ENCODE measurements at places on chromosomes 5 and 9.

DNA sequence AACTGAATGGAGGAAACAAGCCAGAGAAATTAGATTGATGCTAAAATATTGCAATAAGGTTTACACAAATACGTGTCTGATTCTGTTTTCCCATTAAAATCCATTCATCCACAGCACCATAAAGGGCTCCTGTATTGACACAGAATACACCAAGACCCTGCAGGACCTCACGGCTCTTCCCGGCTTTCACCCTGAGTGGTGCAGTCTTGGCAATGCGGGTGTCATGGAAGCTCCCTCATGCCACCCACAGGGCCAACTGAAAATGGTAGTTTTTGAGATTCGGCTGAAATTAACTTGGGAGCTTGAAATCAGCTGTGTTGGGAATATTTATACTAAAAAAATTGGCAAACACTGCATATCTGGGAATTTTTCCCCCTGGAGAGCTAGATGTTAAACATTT is 17.3 kb upstream of the EXOC3 start:
- DNase-seq, result no peak

DNA sequence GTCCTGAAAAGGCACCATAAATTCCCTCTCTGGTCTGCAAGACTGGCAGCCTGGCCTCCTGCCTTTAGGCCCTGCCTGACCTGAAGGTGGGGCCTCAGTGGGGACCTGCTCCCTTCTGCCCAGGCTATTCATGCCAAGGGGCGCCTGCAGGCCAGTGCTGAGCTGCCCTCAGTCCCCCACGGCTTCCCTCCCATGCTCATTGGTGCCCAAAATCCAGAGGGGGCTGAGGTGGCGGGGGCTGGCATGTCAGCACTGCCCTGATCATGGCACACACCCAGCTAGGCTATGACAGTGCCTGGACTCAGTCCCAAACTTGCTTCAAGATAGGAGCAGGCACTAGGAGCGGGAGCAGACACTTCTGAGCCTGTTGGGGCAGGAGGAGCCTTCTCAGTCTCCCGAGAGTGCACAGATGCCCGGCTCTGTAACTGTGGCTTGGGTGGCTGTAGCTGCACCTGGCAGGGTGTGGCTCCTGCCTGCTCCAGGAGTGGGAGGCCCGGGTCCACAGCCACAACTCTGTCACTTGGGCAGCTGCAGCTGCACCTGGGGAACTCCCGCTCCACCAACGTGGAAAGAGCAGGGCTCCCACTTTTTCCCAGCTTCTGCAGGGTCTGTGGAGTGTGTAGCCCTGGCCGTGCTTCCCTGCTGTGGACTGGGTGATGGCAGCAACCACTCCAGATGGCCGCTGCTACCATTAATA is 49.0 kb downstream of the NDUFAF2 start:
- no peak for DNase-seq

- DNase-seq, result no peak
These were observed 51.8 kb downstream of the SLC1A3 start for GRCh38 chr5:36658038-36658756.

DNA sequence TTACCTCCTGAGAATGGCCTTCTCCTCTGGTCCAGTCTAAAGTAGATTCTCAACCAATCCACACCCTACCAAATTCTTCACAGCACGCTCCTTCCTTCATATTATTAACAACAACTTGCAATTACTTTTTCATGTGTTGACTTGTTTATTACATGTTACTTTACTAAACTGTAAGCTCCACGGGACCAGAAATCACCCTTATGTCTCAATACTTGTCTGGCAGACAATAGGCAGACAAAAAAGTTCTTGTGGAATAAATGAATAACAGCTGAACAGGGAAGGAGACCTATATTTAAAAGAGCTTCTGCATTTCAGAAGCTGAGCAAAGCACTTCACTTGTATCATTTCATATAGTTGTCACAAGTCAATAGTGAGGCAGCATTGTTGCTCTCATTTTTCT is 5.7 kb upstream of the WWC1 start:
- DNase-seq, result no peak

DNA sequence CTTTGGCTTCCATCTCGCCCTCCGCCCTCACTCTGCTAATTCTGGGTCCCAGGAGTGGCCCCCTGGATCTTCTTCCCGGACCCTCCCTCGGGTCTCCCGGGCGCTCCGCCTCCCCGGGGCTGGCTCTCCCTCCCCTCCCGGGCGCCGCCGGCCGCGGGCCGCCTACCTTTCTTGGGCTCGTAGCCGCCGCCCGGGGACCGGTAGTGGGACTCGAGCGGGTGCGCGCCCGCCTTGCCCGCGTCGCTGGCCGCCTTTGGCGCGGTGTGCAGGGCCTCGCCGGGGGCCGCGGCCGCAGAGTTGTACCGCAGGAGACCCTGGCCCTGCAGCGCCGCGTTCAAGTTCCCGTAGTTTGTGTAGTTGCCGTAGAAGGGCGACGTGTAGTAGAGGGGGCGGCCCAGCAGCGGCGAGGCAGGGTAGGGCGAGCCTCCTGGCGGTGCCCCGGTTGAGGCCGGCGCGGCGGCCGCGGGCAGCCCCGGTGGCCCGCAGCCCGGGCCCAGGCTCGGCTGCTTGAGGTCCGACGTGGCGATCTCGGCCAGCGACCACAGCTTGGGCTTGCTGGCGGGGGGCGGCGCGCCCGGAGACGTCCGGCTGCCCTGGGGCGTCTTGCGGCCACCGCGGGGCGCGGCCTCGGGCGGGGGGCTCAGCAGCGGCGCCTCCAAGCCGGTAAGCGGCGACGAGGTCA is 3.2 kb downstream of the IRX2 start:
- no peak for DNase-seq

GRCh38 chr9:137949260-137949659 is 71.7 kb downstream of the CACNA1B start:
- DNase-seq, result no peak

- DNase-seq, result no peak
These were observed 277 bp downstream of the EIF4E1B start for GRCh38 chr5:176630681-176631222.

DNA sequence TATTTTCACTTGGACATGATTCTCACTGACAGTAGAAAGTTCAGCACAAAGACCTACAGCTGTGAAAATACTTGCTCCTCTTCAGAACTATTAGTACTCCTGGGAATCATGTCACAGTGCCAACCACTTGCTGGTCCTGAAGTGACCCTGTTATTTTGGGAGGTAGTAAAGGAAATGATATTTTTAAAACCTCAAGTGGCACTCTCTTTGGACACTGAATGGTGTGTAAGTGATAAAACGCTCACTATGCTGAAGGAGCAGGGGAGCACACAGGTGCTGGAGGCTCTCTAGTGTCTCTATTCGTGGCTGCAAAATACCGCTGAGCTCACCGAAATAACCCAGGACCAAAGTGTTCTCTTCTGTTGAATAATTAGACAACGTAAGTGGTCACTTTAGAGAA is 76.9 kb upstream of the SPATA31D4 start:
- no peak for DNase-seq

- DNase-seq, result no peak
These were observed 142.8 kb downstream of the ENC1 start for GRCh38 chr5:74497706-74498105.

DNA sequence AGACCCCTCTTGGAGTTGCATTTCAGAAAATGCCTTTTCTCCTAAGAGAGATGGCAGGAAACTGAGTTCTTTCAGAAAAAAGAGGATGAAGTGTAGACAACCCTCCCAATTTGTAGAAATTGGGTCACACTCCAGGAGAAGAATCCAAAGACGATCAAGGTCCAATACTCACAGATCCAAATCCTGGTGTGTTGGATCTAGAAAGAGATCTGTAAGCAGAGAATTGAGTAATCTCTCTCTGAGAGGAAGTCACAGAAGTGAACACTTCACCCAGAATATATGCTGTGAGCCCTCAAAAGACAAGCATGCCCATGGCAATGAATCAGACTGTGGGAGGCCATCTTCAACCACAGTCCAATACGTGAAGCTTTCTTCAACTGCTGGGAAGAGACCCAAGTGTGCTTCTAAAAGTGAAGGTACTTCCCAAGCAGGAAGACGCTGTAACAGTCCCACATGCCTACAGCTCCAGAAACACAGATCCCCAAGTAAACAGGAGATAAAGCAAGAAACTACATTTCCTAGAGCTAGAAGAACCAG is 182.7 kb downstream of the SMC2 start:
- peak; percentile 16 for DNase-seq

GRCh38 chr5:64921386-64921785 is 152.7 kb downstream of the CWC27 start:
- no peak for DNase-seq

DNA sequence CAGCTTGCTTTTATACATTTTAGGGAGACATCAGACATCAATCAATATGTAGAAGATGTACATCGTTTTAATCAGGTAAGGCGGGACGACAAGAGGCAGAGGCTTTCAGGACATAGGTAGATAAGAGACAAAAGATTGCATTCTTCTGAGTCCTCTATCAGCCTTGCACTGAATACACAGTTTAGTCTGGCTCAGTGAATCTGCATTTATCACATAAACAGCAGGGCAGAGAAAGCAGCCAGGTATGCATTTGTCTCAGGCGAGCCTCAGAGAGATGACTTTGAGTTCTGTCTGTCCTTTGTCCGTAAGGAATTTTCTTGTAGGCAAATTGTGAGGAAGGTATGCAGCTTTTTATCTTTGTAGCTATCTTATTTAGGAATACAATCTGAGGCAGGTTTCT is 202.8 kb upstream of the TAS2R1 start:
- DNase-seq, result no peak

GRCh38 chr5:20972419-20972925 is 984.5 kb upstream of the CDH18 start:
- no peak for DNase-seq

All from fibroblast of skin of left biceps (primary cell).